T-cell (primary cell): ENCODE measurements at places on chromosomes 2 and 18.

DNA sequence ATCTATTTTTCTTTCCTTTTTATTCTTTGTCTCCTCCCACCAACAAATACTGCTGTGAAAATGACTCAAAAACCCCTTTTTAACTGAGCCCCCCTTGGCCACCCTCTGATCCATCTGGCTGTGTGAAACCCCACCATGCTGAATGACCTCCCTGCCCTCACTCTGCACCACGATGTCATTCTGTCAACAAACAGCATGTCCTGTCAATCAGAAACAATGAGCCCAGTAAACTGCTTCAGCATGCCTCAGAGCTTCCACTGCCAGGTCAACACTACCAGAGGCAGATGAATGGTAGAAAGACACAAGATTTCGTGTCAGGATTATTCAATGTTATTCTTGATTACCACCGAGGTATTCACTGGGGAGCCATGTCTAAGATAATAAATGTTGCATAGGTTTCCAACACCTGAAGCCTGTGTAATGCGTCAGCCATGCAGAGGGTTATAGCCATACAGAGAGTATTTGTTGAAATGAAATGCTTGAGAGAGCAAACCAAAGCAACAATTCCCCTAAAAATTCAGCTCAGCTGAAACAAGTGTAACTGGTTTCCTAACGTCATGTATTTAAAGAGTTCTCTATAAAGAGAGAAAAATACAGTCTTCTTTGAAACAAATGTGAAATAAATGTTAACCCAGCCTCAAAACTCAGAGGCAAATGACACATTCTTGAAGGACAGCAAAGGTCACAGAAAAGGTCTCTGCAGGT is 76.7 kb downstream of the LRP2 start:
- no peak for DNase-seq
- H3K27me3 ChIP-seq: no peaks in the 10 kb centered on the region
- H3K4me3 ChIP-seq: no peak overlapping the region
- H3K4me1 ChIP-seq: no peaks in the 10 kb centered on the region

- no peaks in the 10 kb centered on the region for H3K27me3 ChIP-seq
- DNase-seq: no peak
- no peak overlapping the region for H3K4me3 ChIP-seq
- H3K27ac ChIP-seq: no peak overlapping the region
Measured at GRCh38 chr18:55539240-55539639, 48.8 kb downstream of the TCF4 start.

DNA sequence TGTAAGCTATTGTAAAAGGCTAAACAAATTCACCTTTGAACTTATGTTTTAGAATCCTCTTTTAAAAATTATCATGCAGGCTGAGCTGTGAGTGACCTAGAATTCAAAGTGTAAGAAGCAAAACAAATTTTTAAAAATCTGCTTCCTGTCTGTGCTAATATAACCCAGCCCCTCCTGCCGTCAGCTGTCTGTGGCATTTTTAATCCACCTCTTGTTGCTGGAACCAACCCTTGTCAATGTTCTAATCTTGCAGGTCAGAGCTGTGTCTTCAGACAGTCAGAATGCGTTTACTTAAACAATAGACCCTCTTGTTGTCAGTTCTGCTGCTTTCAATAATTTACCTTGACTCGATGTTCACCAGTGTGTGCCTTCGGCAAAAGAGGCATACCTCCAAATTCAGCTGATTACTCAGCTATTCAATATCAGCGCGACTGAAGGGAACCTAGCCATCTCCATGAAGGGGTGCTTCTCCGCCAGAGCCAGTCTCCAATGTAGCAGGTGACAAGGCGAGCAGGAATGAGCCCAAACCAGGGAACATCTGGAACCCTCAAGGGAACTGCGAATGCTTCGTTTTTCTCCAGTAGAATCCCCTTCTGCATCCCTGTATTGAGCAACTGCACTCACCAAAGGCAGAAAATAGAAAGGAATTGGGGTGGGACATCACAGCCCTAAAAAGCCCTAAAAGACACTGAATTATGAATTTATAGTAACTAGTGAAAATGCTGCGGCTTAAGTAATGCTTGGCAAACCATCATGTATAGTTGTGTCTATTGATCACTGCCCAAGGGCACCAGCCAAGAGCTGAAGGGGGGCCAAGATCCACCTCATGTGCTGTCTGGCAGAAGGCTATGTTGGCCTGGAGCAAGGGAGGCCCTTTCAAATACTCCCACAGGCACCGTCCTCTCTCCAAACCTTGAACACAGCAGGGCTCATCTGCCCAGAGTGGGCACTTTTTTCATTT is 62.5 kb downstream of the LYPD6B start:
- H3K4me1 ChIP-seq: no peaks in the 10 kb centered on the region
- H3K27me3 ChIP-seq: no peaks in the 10 kb centered on the region
- no peaks in the 10 kb centered on the region for H3K36me3 ChIP-seq
- no peak for DNase-seq

GRCh38 chr2:59660262-59660661 is 893.2 kb downstream of the BCL11A start:
- no peak overlapping the region for H3K4me3 ChIP-seq
- no peaks in the 10 kb centered on the region for H3K4me1 ChIP-seq
- no peak overlapping the region for H3K27ac ChIP-seq
- no peaks in the 10 kb centered on the region for H3K27me3 ChIP-seq
- no peak for DNase-seq

- H3K4me1 ChIP-seq: no peaks in the 10 kb centered on the region
- no peak overlapping the region for H3K27ac ChIP-seq
- no peak overlapping the region for H3K4me3 ChIP-seq
- H3K27me3 ChIP-seq: peaks cover 6% of the 10 kb centered on the region
- H3K36me3 ChIP-seq: no peaks in the 10 kb centered on the region
Measured at GRCh38 chr18:43589611-43590151, 312.4 kb upstream of the SYT4 start.

DNA sequence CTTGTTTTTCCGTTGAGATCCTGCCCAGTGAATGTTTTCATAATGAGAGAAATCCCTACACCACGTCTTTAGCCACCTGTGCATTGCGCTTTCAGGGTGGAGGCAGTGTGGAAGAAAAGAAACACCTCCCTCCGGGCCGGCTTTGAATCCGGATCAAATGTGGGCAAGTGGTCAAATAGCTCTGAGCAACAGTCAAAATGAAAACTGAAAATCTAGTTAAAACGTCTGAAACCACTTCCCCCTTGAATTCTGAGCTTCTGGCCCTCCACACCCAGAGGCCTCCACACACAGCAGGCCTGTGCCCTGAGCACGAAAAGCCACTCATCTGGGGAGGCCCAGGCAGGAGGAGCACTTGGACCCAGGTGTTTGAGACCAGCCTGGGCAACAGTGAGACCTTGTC is 263.6 kb upstream of the SALL3 start:
- no peak overlapping the region for H3K27ac ChIP-seq
- DNase-seq: no peak
- H3K36me3 ChIP-seq: no peaks in the 10 kb centered on the region

DNA sequence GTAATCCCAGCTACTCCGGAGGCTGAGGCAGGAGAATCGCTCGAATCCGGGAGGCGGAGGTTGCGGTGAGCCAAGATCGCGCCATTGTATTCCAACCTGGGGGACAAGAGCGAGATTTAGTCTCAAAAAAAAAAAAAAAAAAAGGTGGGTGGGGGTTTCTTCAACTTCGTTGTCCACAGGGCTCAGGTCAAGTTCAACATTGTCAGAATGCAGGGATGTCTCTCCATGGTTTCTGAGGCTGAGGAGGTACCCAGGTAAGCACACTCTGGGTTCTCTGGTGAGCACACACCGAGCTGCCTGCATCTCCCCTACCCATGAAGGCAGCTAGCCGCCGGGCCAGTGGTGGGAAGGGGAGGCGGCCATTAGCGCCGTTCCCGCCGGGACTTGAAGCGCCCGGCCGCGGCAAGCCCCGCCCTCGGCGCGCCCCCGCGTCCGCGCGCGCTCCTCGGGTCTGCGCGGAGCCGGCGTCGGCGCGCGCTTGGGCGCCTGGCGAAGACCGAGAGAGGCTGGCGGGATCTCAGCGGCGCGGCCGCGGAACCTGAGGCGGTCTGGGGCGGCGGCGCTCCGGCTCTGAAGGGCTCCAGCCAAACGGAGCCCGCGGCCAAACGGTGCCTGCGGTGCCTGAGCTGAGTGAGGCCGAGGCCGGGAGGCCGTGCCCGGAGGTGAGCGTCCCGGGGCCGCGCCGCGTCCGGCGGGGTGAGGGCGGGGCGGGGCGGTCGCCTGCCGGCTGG is at the start of gene UBXN2A:
Gene UBXN2A, plus strand, starts transcription at position 477 of the 731 bp plus-strand sequence. CDS start 17,852 bp downstream, outside the sequence.
- H3K4me1 ChIP-seq: peaks cover 5% of the 10 kb centered on the region
- peak within 1 kb of the TSS; percentile 82 for H3K4me3 ChIP-seq
- H3K27ac ChIP-seq: no peak within 1 kb of the TSS
- peak; percentile 78 for DNase-seq

DNA sequence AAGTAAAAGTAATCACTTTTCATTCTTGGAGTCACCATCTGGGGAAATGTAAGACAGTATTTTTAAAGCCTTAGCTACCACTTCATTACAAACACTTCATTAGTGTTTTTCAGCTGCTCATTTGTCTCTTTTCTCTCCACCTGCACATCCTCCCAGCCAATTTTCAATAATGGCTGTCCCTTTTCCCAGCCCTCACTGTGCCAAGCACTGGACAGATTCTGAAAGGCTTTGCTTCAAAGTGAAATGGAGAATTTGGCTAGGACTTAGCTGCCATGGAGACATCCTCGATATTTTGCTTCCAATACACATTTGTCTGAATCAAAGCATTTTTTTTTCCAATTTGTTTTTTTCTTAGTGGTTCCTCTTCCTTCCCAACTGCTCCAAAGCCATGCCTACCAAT is 272.4 kb upstream of the NRXN1 start:
- H3K36me3 ChIP-seq: no peaks in the 10 kb centered on the region
- no peaks in the 10 kb centered on the region for H3K4me1 ChIP-seq
- H3K27ac ChIP-seq: no peak overlapping the region
- H3K27me3 ChIP-seq: no peaks in the 10 kb centered on the region
- H3K4me3 ChIP-seq: no peak overlapping the region

DNA sequence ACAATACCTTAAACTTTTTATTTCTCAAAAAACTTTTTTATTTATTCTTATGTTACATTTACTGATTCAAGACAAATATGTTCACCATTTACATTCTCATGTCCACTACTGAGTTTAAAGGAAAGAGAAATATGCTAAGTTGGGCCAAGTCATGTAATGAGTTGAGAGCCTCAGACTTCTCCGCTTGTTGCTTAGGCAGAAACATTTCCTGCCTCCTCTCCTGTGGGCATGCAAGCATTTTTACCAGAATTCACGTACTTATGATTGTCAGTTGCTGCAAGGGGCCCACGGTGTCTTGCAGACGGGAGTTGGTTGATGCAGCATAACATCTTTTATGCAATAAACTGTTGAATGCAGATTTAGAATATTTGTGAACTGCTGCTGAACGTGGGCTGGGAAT is 51.8 kb downstream of the MYO1B start:
- H3K27ac ChIP-seq: no peak overlapping the region
- no peaks in the 10 kb centered on the region for H3K36me3 ChIP-seq
- H3K27me3 ChIP-seq: no peaks in the 10 kb centered on the region
- H3K4me3 ChIP-seq: no peak overlapping the region

DNA sequence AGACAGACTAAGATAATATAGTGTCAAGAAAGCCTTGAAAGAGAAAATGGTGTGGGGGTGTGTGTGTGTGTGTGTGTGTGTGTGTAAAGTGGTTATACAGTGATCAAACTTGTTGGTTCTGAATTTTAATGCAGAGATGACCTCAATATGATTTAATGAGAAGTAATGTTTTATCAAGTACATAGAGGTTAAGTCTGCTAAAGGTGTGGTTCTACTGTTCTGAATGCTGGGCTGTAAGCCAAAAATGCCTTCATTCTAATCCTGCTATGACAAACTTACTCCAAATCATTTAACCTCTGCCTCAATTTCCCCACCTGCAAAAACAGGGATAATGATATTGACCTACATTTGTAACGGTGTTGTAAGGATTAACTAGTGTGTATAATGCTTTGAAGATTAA is 87.9 kb downstream of the WDPCP start:
- DNase-seq: no peak
- no peak overlapping the region for H3K27ac ChIP-seq
- H3K27me3 ChIP-seq: no peaks in the 10 kb centered on the region
- H3K4me1 ChIP-seq: no peaks in the 10 kb centered on the region

GRCh38 chr18:28175930-28176697 is 816 bp downstream of the CDH2 start:
- peaks cover 25% of the 10 kb centered on the region for H3K27me3 ChIP-seq
- H3K4me3 ChIP-seq: peak overlapping the region; percentile 72
- H3K27ac ChIP-seq: no peak overlapping the region
- DNase-seq: no peak
- H3K4me1 ChIP-seq: peaks cover 13% of the 10 kb centered on the region
